ENCODE measurements at places on chromosomes 12 and 14.

- DNase-seq: peak; percentile 43
Measured at GRCh38 chr12:132162508-132163031, 18.3 kb downstream of the NOC4L start.

DNA sequence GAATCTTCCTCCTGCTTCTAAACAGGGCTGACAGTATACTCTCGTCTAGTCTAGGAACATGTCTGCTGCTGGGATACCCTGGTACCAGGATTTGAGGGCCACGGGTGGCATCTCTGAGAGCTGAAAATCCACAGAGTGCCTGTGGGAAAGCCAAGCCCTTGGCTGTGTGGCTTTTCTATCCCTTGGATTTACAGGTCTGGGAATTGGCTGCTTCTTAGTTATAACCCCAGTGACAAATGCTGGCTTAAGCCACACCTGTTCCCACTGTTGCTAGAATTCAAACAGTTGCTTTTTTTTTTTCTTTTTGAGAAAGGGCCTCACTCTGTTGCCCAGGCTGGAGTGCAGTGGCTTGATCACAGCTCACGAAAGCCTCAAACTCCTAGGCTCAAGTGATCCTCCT lies 14.3 kb upstream of the RIN3 start:
- no peak for DNase-seq

GRCh38 chr12:122449317-122449716 lies 26.8 kb upstream of the CLIP1 start:
- no peak for DNase-seq

- no peak for DNase-seq
Measured at GRCh38 chr12:29582677-29583272, 85.3 kb upstream of the OVCH1 start.

GRCh38 chr12:5168148-5168547 lies 124.5 kb downstream of the KCNA5 start:
- DNase-seq: no peak

DNA sequence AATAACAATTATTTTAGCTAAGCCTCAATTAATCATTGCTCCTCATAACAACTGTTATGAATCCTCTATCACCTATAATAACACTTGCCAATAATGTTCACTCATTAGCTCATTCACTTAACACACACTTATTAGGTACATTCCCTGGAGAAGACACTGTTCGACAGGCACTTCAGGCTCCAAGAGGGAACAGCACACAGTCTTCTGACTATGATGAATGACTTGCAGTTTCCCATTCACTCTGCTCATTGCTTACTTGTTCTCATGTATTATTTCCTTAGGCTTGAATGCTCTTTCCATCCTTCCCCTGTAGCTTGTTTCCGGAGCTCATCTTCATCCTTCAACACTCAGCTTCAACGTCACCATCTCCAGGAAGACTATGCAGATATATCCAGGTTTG lies 437.3 kb downstream of the TMEM132D start:
- DNase-seq: no peak

DNA sequence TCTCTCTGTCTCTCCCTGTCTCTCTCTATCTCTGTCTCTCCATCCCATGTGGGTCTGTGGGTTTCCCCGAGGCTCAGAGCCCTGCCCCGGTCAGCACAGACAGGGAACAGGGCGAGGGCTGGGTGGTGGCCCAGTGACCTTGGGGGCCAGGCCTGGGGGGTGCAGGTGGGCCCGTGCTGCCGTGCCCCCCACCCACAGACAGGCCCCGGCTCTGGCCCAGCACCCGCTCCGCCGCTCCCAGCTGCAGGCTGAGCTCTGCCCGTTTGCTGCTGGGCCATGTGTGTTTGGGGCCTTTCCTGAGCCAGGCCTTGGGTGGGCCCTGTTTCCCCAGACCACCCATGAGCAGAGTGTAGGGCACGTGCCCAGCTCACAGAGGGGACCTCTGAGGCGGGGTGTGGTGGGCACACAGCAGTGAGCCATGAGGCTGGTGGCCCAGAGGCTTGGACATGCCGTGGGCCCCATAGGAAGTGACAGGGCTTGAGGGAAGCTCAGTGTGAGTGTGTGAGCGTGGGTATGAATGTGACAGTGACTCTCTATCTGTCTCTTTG lies 51.0 kb downstream of the TMEM121 start:
- DNase-seq: no peak

DNA sequence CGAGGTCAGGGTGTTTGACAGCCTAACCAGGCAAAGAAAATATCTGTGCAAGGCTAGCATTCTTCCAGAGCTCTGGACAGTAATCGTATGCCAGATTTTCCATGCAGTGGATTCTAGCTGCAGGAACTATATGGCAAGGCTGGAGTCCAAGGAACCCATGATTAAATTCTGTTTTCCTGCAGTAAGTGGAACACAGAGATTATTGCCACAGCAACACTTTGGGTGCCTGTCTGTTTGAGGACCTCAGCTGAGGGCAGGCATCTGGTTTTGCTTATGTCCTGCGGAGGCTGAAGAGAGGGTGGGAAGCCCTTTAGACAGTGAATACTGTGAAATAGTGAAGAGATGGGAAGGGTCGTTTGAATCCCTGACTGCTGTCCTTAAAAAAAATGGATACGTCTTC lies 104.4 kb downstream of the DAD1 start:
- DNase-seq: no peak

GRCh38 chr12:92363295-92364146 lies 217.9 kb upstream of the BTG1 start:
- peak; percentile 63 for DNase-seq

GRCh38 chr12:43008953-43009845 lies 419.7 kb upstream of the PRICKLE1 start:
- no peak for DNase-seq

DNA sequence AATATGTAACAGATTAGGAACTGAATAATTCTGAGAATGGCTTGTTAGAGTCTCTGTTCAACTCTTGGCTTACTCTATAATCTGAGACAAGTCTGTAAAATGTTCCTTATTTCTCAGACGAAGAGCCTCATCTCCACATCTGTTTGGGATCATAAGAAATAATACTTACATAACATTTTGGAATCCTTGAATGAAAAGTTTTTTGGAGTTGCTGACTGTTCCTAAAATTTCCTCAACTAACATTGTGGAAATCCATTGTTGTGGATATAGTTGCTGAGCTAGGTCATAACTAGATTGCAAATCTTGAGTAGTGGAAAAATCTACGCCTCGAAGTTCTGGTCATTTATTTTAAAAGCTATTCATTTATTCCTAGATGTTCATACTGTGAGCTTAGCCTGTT lies 402.9 kb downstream of the ZFP36L1 start:
- no peak for DNase-seq

GRCh38 chr12:94721173-94721572 lies 70.8 kb upstream of the TMCC3 start:
- no peak for DNase-seq

DNA sequence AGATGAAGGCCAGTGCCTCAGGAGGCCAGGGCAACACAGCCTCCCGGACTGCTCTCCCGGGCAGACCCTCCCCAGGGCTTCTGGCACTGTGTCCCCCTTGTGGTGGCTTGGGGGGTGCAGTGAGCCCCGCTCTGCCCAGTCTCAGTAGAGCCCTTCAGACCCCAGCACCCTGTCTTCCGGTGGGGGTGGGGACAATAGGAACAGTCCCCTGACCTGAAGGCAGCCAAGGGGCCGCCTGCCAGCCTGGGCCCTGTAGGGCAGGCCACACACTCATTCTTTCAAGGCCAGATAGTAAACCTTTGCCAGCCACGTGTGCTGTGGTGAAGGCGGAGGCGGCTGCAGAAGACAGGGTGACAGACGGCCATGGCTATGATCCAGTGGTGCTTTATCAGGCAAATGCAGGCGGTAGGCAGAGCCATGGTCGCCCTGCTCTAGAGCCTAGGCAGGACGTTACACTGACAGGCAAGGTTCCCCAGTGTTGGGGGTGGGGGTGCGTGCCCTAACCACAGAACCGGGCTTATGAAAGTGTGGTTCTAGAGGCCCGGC lies 15.0 kb downstream of the ZFYVE21 start:
- no peak for DNase-seq

DNA sequence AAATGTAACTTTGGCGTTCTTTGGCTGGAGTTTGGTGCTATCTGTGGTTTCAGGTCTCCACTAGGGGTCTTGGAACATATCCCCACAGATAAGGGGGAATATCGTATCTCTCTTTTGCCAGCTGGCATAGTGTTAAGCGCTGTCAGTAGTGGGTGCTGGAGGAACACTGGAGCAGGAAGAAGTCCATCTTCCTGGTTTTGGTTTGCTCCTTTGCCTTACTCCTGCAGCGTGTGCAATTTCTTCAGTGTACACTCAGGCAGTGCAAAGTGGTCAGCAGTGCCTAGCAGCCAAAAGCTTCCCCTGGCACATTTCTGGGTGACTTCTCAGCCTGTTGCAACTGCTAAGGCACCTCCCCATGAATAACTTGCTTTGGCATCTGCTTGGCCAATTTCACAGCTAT lies 11.7 kb upstream of the RIPK3 start:
- DNase-seq: no peak

DNA sequence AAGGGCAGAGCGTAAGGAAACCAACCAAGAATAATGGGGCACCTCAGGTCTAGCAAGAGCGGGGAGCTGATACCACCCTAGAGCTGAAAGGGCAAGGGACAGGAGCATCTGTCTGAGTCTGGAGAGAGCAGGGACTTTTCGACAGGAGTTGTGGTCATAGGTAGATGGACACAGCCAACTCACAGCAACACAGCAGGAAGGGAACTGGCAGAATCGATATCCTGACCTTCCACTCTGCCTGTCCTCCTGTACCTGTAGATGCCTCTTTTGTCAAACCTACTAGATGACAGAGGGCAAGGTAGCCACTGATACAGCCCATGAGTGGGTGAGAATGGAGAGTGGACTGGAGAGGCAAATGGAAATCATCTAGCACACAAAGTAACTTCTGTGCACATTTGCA lies 247.2 kb upstream of the EGLN3 start:
- no peak for DNase-seq

All from CD4-positive, alpha-beta T cell treated with Interleukin-10 for 1 hour (primary cell).